ENCODE measurements at places on chromosomes 2 and 18.

GRCh38 chr2:181104512-181105115 lies 124.2 kb downstream of the UBE2E3 start:
- DNase-seq = no peak

- no peak for DNase-seq
These were observed 325.8 kb upstream of the POU3F3 start for GRCh38 chr2:104528101-104528500.

GRCh38 chr2:237227592-237228280 lies 142.0 kb downstream of the COPS8 start:
- DNase-seq = no peak

DNA sequence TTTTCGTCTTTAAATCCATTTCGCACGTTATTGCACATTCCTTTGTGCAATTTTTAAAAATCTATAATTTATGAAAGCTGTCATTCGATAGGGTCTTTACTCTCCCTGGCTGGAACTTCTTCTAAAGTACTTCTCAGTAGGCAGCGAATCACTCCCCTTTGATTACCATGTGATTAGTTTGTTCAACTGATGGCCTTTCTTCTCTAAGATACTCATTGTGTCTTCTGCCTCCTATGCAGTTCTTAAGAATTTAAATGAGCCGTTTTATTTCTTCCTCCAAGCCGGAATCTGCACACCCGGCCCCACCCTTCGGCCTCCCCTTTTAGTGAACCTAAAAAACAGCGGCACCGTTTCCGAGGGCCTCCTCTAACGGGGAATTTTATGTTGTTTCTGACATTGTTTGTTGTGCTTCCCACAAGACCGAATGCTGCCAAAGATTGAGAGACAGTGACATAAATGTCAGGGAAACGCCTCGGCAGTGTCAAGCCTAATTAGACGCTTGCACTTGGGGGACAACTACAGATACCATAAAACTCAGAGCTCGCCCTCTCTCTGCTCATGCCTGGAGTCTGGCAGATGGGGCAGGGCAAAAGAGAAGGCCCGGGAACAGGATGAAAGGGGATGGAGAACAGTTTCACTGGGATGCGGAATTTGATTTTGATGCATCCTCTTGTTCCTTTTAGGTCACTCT lies 255.3 kb downstream of the BCL11A start:
- DNase-seq = no peak

DNA sequence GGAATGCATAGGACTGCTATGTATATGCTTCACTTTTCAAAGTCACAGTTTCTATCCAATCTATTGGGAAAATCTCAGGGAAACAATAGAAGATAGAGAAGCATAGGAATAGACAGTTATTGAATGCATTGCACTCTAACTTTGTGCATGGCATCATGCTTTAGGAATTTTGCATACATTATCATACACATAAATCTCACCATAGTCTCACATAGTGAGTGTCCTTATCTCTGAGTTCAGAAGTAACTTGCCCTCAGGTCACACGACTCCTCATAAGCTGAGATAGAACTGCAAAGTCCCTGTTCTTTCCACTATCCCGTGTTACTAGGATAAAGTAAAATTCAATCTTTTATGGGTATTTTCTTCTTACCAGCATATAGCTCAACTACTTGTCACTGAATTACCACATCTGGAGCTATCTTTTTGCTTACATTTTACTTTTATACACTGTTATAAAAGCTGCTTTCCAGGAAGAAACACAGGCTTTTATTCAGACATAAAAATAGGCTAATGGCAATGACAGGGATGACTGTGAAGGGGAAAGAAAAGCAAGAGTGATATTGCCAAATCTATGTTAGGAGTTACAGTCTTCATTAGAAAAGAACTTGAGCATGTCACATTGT lies 666.9 kb downstream of the XIRP2 start:
- DNase-seq = no peak

Measured in activated gamma-delta T cell treated with anti-CD3 and anti-CD28 coated beads, Interleukin-2, amount 50 U/mL, for 16 hours (primary cell).